Activated naive CD8-positive, alpha-beta T cell treated with anti-CD3 and anti-CD28 coated beads for 36 hours (primary cell): ENCODE measurements at places on chromosomes 3 and 15.

DNA sequence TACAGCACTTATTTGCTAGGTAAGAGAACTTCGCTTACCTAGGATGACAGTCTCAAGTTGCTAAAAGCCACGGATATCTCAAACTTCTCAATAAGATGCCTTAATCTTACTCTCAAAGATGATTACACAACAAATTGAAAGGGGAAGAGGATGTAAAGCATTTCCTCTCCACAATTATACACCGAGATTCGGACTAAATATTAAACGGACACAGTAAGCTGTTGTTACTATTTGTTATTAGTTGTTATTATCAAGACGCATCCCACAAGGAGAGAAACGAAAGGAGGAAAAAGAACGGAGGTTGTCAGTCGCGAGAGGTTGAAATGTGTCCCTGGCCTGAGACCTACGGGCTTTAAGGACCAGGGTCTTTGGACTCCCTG is 660 bp downstream of the ZNF106 start:
- H3K4me1 ChIP-seq: peaks cover 35% of the 10 kb centered on the region
- H3K36me3 ChIP-seq: peaks cover 1% of the 10 kb centered on the region
- H3K27ac ChIP-seq: peak overlapping the region; percentile 96
- no peak for DNase-seq
- H3K4me3 ChIP-seq: peak overlapping the region; percentile 97

- H3K27me3 ChIP-seq: peaks cover 22% of the 10 kb centered on the region
- no peak overlapping the region for H3K27ac ChIP-seq
- H3K36me3 ChIP-seq: peaks cover 16% of the 10 kb centered on the region
- no peak overlapping the region for H3K4me3 ChIP-seq
- peaks cover 7% of the 10 kb centered on the region for H3K4me1 ChIP-seq
These were observed 62.8 kb upstream of the CMTM8 start for GRCh38 chr3:32175607-32176197.

GRCh38 chr15:47414207-47414606 is 303.1 kb upstream of the SEMA6D start:
- H3K4me3 ChIP-seq: no peak overlapping the region
- no peaks in the 10 kb centered on the region for H3K27me3 ChIP-seq
- no peak overlapping the region for H3K27ac ChIP-seq
- no peaks in the 10 kb centered on the region for H3K36me3 ChIP-seq

- H3K4me3 ChIP-seq: no peak overlapping the region
- H3K36me3 ChIP-seq: no peaks in the 10 kb centered on the region
- no peak overlapping the region for H3K27ac ChIP-seq
- no peaks in the 10 kb centered on the region for H3K4me1 ChIP-seq
These were observed 91.8 kb downstream of the RYR3 start for GRCh38 chr15:33402600-33402999.

- DNase-seq: no peak
- H3K27me3 ChIP-seq: no peaks in the 10 kb centered on the region
- no peaks in the 10 kb centered on the region for H3K4me1 ChIP-seq
- H3K27ac ChIP-seq: no peak overlapping the region
- no peak overlapping the region for H3K4me3 ChIP-seq
- no peaks in the 10 kb centered on the region for H3K36me3 ChIP-seq
These were observed 1070.8 kb downstream of the IGSF11 start for GRCh38 chr3:117963858-117964257.

GRCh38 chr3:150771600-150771999 is 8.6 kb upstream of the SIAH2 start:
- H3K36me3 ChIP-seq: no peaks in the 10 kb centered on the region
- H3K27me3 ChIP-seq: no peaks in the 10 kb centered on the region
- DNase-seq: no peak

DNA sequence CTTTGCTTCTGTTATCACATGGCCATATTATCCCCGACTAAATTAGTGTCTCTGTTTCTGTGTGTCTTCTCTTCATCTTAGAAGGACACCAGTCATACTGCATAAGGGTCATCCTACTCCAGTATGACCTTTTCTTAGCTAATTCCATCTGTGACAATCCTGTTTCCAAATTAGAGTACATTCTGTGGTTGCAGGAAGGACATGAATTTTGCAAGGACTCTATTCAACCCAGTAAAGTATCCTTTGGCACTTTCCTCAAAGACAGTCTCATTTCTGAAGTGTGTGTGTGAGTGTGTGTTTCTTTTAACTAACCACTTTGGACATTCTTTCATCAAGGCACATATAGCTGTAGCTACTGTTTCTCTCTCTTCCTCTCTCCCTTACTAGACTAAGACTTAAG is 15.2 kb upstream of the MME start:
- no peak overlapping the region for H3K4me3 ChIP-seq
- no peaks in the 10 kb centered on the region for H3K4me1 ChIP-seq
- no peaks in the 10 kb centered on the region for H3K27me3 ChIP-seq
- no peaks in the 10 kb centered on the region for H3K36me3 ChIP-seq
- DNase-seq: no peak

DNA sequence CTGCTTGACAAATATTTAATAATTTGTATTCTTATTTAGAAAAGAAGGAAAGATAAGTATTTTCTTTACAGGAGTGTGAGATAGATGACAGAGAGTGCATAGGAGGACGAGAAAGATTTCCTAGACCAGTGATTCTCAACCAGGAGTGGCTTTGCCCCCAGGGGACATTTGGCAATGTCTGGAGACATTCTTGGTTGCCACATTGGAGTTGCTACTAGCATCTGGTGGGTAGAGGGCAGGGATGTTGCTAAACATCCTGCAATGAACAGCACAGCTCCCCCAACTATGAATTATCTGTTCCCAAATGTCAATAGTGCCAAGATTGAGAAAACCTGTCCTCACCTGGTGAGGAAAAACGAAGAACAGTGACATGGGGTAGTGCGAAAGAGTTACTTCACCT is 30.8 kb upstream of the MINAR1 start:
- peaks cover 2% of the 10 kb centered on the region for H3K36me3 ChIP-seq
- no peaks in the 10 kb centered on the region for H3K4me1 ChIP-seq
- no peak for DNase-seq
- H3K27ac ChIP-seq: no peak overlapping the region

DNA sequence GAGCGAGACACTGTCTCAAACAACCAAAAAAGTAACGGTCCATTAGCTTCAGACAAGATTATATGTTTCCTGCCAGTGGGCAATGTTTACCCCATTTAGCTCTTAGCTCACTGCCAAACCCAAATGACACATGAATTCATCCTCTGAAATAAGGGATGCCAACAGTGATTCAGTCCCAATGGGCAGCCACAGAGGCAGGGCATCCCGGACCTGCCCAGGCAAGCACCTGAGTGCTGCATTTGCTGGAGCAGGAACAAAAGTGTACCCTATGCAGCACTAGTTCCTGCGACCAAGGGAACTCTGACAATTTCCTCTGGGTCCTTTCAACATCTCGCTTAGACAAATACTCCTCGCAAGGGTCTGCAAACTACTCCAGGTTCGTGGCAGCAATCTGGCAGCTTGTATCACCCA is 8.0 kb downstream of the IP6K2 start:
- H3K4me3 ChIP-seq: no peak overlapping the region
- peak overlapping the region; percentile 59 for H3K27ac ChIP-seq
- no peak for DNase-seq
- H3K36me3 ChIP-seq: peaks cover 27% of the 10 kb centered on the region
- no peaks in the 10 kb centered on the region for H3K27me3 ChIP-seq

DNA sequence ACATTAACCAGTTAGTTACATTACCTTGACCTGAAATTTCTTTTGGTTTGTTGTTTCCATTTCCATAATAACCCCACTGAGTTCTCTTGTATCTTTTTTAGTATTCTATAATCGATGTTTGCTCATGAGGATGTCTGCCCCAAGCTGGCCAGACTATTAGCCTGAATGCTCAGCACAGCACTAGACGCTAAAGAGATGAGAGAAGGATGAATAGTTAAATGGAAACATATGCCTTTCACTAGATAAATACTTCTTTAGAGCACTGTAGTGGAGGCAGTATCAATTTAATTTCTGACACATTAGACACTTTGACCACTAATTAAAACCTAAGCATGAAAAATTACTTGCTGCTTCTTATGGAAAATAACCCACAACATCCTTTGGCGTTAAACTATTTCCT is 654.9 kb upstream of the KCNMB2 start:
- H3K4me3 ChIP-seq: no peak overlapping the region
- peaks cover 6% of the 10 kb centered on the region for H3K4me1 ChIP-seq
- H3K36me3 ChIP-seq: no peaks in the 10 kb centered on the region
- H3K27ac ChIP-seq: no peak overlapping the region

- DNase-seq: no peak
- H3K36me3 ChIP-seq: no peaks in the 10 kb centered on the region
- no peak overlapping the region for H3K4me3 ChIP-seq
- no peaks in the 10 kb centered on the region for H3K4me1 ChIP-seq
- H3K27me3 ChIP-seq: peaks cover 7% of the 10 kb centered on the region
- no peak overlapping the region for H3K27ac ChIP-seq
These were observed 68.5 kb downstream of the PLCH1 start for GRCh38 chr3:155676252-155676981.

- no peaks in the 10 kb centered on the region for H3K27me3 ChIP-seq
- no peak overlapping the region for H3K27ac ChIP-seq
- H3K4me1 ChIP-seq: no peaks in the 10 kb centered on the region
- DNase-seq: no peak
- H3K36me3 ChIP-seq: peaks cover 21% of the 10 kb centered on the region
- no peak overlapping the region for H3K4me3 ChIP-seq
These were observed 53.7 kb downstream of the PDIA5 start for GRCh38 chr3:123120573-123120972.

DNA sequence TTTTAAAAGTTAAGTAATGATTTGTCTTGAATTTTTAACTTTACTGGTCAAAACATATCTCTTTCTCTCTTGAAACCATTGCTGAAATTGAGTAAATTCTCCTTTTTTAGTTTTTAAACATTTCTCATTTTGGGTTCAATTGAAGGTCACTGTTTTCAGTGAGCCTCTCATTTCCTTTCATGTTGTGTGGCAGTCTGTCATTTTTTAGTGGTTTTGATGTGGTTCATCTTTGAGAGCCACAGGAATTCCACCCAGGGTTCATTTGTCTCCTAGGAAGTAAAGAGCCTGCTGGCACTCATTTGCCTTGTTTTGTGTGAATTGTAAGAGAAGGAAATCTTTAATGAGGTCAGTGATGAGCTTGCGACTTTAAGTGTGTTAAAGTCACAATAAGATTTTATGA is 10.4 kb downstream of the CLDN11 start:
- H3K4me3 ChIP-seq: no peak overlapping the region
- H3K27ac ChIP-seq: no peak overlapping the region
- no peaks in the 10 kb centered on the region for H3K36me3 ChIP-seq
- peaks cover 17% of the 10 kb centered on the region for H3K27me3 ChIP-seq

DNA sequence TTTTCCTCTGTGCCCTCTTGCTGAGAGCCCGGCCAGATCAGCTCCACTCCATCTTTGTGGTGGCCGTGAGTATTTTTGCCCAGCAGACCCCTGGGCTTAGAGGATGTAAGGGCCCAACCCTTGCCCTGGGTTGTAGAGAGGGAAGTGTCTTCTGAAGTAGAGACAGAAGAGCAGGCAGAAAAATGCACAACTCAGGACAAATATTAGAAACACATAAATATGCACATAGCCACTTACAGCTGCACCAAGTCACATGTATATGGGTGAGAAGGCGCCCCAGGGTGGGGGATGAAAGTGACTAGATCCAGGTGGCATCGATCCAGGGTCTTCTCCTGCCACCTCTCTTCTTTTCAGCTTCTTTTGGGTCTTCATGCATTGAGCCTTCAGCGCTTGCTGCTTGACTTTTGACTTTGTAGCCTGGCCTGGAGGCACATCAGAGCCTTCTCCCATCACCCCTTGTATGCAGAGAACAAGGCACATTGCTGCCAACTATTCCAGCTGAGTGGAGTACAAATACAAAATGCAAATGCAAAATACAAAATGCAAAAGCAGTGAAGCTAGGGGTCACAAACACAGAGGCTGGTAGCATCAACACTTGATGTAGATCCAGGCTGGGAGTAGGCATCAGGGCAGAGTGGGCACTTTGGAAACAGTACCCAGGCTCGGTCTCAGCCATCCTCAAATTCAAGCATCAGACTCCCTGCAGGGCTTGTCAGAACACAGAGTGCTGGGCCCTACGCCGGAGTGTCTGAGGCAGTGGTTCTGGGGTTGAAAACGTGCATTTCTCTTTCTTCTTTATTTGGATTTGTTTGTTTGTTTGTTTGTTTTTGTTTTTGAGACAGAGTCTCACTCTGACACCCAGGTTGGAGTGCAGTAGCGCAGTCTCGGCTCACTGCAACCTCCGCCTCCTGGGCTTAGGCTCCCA is 133.0 kb downstream of the ASB7 start:
- no peaks in the 10 kb centered on the region for H3K27me3 ChIP-seq
- H3K4me1 ChIP-seq: no peaks in the 10 kb centered on the region
- H3K27ac ChIP-seq: no peak overlapping the region
- no peak for DNase-seq

DNA sequence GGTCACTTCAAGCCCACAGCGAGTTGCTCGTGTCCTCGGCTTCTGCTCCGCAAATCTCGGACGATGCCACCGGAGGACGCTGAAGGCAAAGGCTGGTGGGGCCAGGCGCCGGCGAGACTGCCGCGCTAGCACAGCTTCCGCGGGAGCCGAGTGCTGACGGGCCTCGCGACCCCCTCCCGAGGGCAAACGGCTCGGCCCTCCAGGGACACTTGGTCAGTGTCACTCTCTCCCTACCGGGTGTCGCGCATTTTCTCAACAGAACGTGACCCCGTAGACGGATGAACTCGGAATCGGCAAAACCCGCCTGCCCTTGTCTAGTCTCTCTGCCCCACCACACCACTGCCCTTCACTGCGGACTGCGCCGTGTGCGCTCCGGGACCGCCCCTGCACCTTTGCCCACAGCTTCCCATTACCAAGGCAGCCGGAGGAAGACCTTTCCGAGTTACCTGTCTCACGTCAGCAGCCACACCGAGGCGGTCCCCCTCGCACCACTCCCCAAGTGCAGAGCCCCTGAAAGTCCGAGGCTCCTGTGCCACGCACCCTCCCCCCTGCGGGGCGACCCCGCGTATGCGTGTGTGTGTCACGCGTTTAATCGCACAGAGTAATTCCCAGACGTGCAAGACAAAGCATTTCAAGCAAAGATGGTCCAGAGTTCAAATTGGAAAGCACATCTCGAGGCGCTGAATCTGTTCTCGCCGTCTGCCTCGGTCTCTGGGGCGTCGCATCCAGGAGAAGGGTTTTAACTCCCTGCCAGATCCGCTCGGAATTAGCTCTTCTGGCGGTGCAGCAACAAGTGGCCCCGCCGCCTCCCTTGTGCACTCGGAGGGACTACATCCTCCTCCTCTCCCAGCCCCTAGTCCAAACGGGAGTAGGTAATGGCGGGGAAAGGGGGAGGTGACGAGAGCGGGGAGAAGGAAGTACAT is 245.0 kb upstream of the TOPAZ1 start:
- peak overlapping the region; percentile 77 for H3K4me3 ChIP-seq
- H3K36me3 ChIP-seq: peaks cover under 1% of the 10 kb centered on the region

DNA sequence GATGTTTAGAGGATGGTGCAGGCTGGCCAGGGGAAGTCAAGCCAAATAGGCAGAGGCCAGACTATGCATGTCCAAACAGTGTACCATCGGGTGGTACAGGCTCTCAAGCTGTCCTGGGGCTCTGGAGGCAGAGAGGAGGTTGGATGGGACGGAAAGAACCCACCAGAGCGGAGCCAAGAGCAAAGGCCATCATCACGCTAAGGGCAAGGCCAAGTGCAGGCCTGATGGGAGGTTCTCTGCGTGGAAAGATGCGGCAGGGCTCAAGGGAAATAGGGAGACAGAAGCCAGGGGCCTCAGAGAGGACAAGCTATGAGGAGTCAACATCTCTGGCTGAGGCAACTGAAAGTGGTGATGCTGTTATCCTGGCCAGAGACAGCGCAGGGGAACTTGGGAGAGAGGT is 102.7 kb downstream of the ASB7 start:
- no peak overlapping the region for H3K27ac ChIP-seq
- peaks cover 6% of the 10 kb centered on the region for H3K4me1 ChIP-seq
- H3K36me3 ChIP-seq: no peaks in the 10 kb centered on the region
- H3K27me3 ChIP-seq: peaks cover 42% of the 10 kb centered on the region
- no peak for DNase-seq
